ENCODE measurements at places on chromosomes 5 and 9.

- no peak for DNase-seq
Measured at GRCh38 chr5:93008502-93009207, 572.4 kb downstream of the NR2F1-AS1 start.

GRCh38 chr5:97838214-97838613 is 655.2 kb upstream of the RIOK2 start:
- no peak for DNase-seq

GRCh38 chr5:65355301-65355700 is 126.4 kb downstream of the ADAMTS6 start:
- no peak for DNase-seq

- no peak for DNase-seq
Measured at GRCh38 chr9:6272229-6272598, 56.0 kb upstream of the TPD52L3 start.

DNA sequence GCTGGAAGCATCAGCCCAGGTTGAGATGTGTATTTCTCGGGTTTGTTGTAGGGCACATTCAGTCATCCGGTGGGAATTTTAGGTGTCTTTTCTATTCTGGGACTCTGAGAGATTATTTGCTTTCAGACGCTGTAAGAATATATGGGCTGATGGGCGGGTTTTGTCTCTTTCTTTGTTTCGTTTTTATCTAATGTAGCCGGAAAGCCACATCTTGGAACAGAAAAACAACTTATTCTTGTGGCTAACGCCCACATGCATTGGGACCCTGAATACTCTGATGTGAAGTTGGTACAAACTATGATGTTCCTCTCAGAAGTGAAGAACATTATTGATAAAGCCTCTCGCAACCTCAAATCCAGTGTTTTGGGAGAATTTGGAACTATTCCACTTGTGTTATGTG is 22.4 kb downstream of the SCGB3A1 start:
- no peak for DNase-seq

DNA sequence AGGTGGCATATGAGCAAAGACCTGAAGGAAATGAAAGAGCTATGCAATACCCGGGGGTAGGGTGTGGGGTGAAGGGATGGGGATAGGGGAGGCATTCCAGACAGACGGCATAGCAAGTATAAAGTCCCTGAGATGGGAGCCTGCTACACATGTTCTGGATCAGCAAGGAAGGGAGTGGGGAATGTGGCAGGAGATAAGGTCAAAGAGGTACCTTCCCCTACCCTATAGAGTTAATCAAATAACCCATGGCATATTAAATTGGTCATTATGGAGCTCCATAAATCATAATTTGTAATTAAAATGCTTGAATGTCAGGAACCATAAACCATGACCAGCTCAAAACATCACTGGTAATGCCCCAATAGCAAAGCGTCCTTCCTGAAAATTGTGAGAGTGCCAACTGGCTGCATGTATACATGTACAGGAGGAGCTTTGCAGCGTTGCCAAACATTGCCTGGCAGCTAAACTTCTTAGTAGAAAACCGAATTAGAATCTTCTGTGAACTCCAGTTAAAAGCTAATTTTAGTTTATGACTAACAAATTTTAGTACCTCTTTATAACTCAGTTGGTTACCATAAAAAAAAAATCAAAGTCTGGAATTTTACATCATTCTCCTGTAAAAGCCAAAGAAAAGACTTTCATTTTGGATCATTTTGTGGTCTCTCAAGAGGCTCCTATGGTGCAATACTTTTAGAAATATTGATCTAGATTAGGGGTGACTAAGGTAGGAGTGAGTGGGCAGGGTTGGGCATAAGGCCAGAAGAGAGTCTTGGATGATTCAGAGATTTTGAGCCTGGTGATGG is 4.7 kb downstream of the DNAI1 start:
- no peak for DNase-seq

- no peak for DNase-seq
Measured at GRCh38 chr9:93292288-93292615, 108.3 kb downstream of the WNK2 start.

- DNase-seq: no peak
Measured at GRCh38 chr9:7879551-7880245, 80.1 kb upstream of the DMAC1 start.

GRCh38 chr5:146052780-146053179 is 52.6 kb downstream of the PLAC8L1 start:
- DNase-seq: no peak

- no peak for DNase-seq
Measured at GRCh38 chr9:106890608-106891007, 27.6 kb downstream of the ZNF462 start.

DNA sequence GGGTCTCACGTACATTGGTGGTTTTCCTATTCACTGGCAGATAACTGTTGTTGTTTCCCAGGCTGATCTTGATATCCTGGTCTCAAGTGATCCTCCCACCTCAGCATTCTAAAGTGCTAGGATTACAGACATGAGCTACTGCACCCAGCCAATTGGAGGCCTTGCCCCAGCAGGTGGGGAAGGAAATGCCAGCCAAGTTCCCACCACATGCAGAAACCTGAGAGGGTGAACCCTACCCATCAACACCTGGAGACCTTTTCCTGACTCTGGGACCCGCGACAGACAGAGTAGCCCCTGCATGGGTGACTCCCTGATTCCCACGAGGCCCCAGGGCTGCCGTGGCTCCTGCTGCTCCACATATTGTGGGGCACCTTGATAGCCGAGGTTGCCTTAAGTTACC is 107.7 kb downstream of the GDA start:
- no peak for DNase-seq

DNA sequence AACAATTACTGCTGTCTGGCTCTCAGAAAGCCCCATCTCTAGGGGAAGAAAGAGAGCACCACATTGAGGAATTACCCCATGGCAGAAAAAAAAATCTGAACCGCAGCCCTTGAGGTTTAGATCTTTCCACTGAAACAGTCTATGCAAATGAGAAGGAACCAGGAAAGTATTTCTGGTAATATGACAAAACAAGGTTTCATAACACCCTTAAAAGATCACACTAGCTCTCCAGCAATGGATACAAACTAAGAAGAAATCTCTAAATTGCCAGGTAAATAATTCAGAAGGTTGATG is 427.1 kb downstream of the PRELID2 start:
- DNase-seq: no peak

- DNase-seq: no peak
Measured at GRCh38 chr5:37722236-37723161, 117.3 kb downstream of the GDNF start.

Data from CD4-positive, alpha-beta T cell treated with Interleukin-10 for 1 hour (primary cell).